Cerebellum (tissue), 4 donors: ENCODE measurements at places on chromosomes 3 and 15. TPM values are rescaled to one million over a fixed set of nuclear protein-coding genes. Genes with fewer than 3 reads are reported as not detected.

DNA sequence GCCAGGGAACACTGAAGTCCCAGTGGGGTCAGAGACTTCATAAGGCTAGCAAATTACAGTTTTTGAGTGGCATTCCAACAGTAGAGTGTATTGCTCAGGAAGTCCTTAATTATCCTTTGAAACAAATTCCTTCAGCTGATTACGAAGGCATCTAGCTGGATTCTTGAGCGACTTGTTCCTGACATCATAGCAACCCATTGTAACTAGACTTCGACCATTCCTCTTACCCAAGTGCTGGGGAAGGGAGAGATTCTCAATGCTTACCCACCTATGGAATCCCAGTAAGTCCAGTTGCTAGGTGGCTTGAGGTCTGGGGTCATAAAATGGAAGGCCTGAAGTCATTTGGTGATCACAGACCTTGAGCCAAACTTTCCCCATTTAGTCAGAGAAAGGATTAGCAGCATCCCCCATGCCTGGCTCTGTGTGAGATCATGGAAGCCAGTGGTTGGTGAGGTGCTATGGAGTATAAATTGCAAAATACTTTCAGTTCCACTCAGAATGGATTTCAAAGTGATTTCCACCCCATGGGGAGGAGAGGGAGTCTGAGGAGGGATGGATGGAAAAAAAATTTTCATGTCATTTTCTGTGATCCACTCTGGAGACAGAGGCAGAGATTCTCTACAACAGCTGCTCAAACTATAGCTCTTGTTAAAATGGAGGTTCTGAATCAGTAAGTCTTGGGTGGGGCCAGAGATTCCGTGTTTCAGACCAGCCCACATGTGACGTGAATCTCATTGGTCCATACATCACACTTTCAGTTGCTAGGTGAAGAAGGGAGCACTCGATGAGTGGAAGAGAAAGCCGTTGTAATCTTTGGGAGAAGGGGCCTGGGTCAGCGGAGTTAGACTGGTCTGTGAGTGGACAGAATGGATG lies 45.7 kb downstream of the CD86 start:
- no peak for DNase-seq

DNA sequence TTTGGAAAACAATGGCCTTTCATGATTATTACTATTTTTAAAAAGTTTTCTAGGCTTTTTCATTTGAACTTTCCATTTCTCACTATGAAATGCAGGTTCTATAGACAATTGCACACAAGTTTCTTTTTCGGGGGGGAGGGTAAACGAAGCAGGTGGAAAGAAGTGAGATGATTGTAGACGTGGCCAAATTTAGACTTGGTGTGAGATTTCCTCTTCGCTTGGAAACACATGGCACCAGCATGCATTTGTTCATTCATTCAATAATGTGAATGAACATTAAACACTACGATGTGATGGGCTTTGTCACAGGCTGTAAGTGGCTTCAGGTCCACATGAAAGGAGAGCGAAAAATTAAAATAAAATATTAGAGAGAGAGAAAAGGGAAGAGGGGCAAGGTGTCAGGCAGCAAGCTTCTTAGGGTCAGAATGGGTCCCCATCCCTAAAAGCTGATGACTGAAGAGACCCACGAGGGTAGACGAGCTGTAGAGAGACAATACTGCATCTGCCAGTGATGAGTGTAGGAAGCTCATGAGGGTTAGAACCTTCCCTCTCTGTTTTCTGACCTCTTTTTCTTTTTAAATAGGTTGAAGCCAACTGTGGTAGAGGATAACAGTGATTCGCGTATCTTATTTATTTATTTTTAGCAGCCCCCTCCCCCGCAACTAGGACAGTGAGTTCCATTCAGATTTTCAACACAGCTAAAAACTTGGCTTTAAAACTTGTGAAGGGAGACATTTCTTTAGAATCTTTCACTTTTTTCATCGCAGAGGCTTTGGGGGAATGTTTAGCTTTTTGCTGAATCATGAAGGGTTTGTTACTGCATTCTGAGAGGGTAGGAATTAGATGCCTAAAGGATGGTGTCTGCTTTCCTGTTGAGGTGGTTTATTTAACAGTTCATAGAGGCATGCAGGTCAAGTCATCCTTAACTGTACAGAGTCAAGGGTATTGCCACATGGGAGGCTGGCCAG lies 36.2 kb downstream of the GAP43 start:
- no peak for DNase-seq

GRCh38 chr15:81377871-81378270 lies 3.9 kb upstream of the TMC3 start:
- no peak for DNase-seq

The POLQ gene
- 5.5 TPM for total RNA-seq

The SYNPR gene
- 6.1 TPM for total RNA-seq

The LMAN1L gene
- total RNA-seq = 0.09 TPM

- DNase-seq = no peak
Observed at GRCh38 chr3:13229273-13229949, 156.2 kb upstream of the IQSEC1 start.

DNA sequence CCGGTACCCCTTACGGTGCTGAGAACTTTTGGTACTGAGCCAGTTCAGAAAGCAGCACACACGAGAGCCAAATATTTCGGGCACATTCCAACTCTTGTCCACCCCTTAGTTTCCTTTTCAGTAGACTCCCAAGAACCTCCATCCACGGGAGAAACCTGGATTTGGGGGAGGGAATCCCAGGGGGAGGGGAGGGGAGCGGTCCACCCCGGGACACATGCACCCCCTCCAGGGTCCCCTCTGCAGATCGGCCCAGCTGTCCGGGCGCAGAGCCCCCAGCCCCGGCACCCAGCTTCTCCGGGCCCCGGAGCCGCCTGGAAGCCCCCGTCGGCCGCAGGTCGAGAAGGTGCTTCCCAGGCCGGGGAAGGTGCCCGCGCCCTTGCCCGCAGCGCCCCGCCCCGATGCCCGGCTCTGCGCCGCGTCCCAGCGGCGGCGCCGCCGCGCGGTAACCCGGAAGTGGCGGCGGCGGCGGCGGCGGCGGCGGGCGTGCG lies 455 bp upstream of the ABHD17C start:
- no peak for DNase-seq

- DNase-seq = no peak
Observed at GRCh38 chr3:139388821-139389551, 461 bp downstream of the COPB2 start.

The CFAP92 gene
- total RNA-seq = 2.5 TPM

The OXTR gene
- 3.2 TPM for total RNA-seq

DNA sequence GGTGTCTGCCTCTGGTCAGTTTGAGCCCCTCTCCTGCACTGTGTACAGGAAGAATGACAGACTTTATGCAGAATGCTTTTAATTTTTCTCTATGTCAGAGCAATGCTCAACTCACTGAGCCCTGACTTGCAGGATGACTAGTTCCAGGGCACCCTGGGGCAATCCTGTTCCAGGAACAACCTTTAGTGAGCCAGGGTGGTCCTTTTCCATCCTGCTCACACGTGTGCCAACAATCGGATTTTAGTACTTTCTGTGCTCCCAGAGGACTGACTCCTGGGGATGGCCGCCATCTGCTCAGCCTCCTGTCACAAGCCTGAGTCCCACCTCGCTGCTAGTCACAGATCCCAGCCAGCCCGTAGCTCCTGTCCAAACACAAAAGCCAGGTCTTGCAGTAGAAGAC lies 48.2 kb upstream of the ALDH1A3 start:
- DNase-seq = peak; percentile 34

DNA sequence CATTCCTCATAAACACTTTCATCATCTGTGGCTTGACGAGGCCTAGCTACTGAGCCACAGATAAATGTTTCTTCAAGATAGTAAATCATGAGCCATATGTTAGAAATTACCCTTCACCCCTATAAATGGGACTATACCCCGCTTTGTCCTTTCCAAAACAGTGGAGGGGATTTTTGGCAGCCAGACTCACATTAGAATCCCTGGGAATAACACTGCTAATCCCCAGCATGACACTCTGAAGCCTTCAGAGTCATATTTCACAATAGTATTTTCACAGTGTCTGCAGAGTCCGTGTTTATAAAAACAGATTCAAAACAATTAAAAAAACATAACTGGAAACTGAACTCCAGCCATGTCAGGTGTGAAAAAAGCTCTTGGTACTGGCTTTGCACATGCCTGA lies 271.6 kb downstream of the ERC2 start:
- no peak for DNase-seq

The DNAJA4 gene
- 26.5 TPM for total RNA-seq

GRCh38 chr3:31170932-31171670 lies 276.6 kb upstream of the GADL1 start:
- DNase-seq = no peak

DNA sequence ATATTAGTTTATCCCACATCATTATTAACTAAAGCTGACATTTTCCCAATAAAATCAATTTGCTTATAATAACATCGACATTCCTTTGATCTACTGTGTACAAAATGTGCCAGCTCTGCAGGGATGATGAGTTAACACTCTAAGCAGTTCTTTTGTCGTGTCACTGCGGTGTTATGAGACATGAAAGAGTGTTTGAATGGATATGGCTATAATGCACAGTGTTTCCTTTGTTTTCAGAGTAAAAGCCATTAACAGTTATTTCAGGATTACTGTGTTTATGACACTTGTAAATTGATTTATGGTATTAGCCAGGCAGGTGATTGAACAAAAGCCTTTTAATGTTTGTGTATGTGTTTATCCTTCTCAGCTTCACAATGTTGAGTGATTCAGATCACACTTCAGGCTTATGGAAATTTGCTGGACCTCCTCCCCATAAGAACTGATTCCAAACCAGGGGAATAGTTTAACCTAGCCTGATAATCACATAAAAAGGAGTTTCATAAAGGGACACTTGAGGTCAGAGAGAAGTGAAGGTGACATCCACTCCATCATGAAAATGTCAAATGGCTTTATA lies 115.7 kb downstream of the CHL1 start:
- DNase-seq = no peak

GRCh38 chr3:102299125-102299877 lies 135.5 kb upstream of the ZPLD1 start:
- DNase-seq = no peak

DNA sequence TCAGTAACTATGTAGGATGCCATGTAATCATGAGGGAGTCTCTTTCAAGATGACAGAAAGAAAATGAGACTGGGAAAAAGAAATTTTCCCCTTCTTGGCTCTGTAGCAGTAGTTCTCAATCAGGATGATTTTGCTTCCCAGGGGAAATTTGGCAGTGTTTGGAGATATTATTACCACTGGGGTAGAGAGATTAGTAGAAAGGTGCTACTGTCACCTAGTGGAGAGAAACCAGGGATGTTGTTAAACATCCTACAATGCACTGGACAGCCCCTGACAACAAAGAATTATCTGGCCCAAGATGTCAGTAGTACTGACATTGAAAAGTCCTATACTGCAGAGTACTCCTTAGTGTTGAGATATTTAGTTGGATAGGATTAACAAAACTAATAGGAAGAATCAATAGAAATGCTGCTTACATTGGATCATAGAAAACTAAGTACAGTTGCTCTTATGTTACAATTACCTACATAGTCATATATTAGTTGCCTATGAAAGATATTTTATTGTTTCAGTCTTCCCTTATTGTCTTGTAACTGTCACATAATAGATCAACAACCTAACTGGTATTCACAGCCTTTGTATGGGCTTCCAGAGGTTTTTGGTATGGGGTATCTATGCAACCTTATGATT lies 433.3 kb downstream of the RAP2B start:
- no peak for DNase-seq

The CPN2 gene
- not detected for total RNA-seq

The GUCA1C gene
- total RNA-seq = not detected

- no peak for DNase-seq
Observed at GRCh38 chr3:14244521-14245247, 66.1 kb downstream of the LSM3 start.

- DNase-seq = no peak
Observed at GRCh38 chr3:102449930-102450329, 15.1 kb downstream of the ZPLD1 start.

GRCh38 chr3:16866571-16866970 lies 18.2 kb upstream of the PLCL2 start:
- DNase-seq = no peak
